CD4-positive, alpha-beta T cell treated with Interleukin-6 for 4 hours (primary cell): ENCODE measurements at places on chromosomes 16 and 17.

DNA sequence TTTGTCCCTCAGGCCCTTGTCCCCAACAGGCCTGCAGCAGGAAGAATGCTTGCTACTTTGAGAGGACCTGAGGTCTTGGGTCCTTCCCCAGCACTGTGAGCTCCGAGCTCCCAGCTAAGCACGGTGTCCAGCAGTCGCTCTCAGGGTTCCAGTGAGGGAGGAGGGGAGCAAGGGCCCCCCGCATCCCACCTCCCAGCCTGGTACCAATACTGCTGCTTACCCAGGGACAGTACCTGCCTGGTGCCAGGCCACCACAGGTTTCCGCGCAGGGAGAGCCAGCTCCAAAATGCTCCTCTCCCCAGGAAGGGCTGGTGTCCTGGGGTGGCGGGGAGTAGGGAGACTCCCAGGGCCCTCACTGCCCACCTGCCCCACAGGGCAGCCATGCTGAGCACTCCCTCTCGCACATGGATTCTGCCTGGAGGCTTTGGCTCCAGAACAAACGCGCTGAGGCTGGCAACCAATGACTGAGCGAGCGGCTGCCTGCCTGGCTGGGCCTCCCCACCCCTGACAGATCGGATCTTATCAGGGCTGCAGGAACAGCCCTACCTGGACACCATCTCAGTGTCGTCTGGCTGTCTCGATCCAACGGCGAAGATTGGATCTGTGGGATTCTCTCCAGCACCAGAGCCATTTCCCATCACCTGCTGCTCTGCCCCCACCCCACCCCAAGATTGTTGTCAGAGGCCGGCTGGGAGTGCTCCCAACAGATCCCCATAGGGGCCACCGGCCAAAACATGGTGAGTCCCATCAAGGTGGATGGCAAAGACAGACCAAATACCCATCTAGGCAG lies 2.4 kb downstream of the DOK4 start:
- DNase-seq, result no peak

DNA sequence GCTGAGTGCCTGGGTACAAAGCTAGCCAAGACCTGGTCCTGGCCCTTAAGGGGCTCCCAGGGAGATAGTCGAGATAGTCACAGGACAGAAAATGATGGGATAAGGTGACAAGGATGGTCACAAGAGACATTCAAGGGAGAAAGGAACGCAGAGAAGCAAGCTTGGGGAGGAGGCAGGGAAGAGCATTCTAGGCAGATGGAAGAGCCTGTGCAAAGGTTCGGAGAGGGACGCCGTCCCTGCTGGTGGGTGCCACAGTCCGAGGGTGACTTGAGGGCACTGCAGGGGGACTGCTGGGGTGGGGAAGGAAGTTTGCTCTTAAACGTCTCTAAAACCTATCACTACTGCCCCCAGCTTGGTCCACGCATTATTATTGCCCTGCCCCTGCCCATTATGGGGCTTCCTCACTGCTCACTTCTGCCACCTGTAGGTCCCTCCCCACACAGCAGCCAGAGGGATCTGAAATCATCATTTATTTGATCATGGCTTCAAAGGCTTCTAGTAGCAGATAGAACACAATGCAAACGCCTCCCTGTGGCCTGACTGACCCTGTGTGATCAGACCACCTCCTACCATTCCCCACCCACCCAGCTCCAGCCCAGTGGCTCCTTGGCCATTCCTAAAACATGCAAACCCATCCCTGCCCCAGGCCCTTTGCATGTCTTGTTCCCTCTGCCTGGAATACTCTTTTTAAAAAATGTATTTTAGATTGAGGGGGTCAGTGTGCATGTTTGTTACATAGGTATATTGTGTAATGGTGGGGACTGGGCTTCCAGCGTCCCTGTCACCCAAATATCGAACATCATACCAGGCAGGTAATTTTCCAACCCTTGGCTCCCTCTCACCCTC lies 60.3 kb downstream of the RMI2 start:
- DNase-seq, result peak; percentile 47

GRCh38 chr17:34246881-34247280 lies 8.2 kb upstream of the CCL2 start:
- DNase-seq, result no peak

DNA sequence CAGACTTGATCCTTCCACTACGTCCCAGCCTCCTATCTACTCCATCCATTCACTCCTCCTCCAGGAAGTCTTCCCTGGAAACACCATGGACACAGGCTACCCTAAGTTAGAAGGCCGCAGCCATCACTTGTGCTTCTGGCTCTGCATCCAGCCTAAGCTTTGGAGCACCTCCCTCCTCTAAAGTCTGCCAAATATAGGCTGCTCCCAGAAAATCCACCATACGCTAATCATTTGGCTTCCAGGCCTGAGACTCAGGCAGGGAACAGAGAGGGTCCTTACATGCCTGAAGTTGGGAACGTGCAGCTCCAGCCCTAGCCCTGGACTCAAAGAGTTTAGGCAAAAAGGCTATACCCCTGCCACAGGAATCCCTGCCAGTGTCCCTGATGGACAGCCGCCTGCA lies 6.7 kb downstream of the PCGF2 start:
- no peak for DNase-seq

DNA sequence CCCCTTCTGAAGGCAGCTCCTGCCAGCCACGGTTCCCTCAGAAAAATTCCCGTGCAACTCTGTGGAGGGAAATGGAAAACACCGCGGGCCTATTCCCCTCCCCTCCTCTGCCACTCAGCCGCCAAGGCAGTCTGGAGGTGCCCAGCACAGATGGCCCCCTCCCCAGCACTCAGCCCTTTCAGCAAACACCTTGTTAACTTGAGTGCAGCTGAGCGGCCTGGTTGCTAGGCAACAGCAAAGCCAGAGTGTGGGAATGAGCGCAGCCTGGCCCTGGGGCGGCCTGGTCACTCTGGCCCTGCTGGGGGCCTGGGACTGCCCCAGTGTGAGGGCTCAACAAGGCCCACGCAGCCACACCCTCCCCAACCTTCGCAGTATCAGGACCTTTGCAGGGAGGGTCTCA lies 32.8 kb downstream of the CACNA1G start:
- no peak for DNase-seq

DNA sequence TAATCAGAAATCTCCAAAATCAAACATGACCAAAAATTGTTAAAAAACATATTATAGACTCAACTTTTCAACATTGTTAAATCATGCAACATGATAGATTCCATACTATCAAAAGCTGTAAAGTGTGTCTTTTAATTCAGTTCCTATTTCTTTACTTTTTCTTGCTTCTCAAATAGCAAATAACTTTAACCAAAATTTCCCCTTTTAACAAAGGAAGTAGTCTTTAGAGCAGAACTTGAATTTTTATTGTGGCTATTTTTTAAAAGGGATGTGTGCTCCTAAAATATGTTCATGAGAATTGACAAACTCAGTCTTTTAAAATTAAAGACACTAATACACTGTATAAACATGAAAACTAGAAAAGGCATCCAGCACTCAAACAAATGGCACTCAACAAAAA lies 49.1 kb downstream of the SPAG9 start:
- DNase-seq, result no peak

DNA sequence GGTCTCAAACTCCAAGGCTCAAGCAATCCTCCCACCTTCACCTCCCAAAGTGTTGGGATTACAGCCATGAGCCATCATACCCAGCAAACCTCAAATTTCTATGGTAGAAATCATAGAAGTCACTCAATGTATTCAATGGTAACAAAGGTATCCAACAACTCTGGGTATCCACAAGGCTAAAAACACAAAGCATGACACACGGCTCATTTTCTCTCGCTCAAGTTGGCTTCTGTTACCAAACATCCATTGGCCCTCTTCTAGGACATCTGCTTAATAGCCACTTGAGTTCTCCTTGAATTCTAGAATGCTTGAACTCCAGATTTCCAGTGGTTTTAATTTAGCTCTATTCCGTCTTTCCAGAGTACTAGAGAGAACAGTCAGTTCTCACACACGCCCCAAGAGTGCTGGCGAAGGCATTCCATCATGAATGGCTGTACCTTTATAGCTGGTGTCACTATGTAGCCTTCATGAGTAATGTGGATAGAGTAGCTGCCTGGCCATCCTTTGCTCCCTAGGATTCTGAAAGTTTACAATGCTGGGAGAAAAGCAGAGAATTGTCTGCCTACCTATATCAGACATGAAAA lies 42.6 kb downstream of the SPAG9 start:
- no peak for DNase-seq

DNA sequence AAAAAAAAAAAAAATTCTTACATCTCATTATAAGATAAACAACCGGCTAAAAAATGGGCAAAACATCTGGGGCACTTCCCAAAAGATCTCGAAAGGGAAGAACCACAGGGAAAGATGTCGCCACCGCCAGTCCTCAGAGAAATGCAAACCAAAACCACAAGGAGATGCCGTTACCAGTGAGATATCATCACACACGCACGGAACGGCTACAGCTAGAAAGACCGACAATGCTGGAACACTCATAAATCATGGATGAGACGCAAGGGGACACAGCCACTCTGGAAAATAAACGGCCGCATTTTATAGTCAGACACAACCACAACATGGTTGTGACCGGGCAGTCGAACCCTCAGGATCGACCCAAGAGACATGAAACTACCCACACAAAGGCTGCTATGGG lies 24.5 kb downstream of the WDR45B start:
- no peak for DNase-seq

DNA sequence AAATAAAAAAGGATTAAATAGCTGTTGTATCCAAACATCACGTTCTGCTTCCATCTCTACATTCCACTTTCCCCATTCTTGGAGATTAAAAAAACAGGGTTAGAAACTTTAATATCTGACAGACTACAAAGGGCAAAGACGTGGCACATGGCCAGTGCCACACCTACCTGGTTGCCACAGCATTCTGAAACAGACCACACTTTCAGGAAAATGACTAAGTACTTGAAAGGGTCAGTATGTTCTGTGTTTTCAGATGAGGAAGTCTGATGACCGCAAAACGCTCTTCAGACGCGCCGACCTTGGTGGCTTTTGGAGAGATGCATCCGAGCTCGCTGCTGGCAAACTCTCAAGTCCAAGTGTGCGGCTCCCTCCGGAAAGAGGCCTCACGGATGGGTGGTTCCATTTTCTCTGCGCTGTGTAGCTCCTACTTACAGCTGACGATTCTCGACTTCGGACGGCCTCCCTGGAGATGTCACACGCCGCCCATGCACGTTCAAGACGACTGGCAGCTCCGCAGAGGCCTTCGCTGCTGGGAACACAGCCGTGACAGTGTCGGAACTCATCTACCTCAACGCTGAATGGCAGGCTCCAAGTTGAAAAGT lies 15.5 kb downstream of the MAP1LC3B start:
- peak; percentile 22 for DNase-seq

DNA sequence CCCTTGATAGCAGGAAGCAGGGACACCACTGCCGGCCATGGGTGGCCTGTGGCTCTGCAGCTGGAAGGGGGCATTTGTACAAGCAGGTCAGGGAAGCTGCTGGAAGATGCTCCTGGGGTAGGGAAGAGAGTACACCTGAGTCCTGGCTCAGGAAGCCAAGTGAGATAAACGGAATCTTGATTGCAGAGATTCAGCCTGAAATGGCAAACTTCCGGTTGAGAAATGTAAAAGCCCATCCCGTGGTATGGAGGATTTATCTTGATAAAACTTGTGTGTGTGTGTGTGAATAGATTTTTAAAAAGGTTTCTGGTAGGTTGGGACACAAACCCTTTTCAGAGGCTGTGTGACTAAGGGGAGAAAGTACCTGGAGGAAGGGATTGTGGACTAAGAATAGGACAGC lies 29.6 kb downstream of the C17orf100 start:
- DNase-seq, result no peak

GRCh38 chr16:30779596-30779995 lies 7.4 kb downstream of the ZNF629 start:
- DNase-seq, result no peak

DNA sequence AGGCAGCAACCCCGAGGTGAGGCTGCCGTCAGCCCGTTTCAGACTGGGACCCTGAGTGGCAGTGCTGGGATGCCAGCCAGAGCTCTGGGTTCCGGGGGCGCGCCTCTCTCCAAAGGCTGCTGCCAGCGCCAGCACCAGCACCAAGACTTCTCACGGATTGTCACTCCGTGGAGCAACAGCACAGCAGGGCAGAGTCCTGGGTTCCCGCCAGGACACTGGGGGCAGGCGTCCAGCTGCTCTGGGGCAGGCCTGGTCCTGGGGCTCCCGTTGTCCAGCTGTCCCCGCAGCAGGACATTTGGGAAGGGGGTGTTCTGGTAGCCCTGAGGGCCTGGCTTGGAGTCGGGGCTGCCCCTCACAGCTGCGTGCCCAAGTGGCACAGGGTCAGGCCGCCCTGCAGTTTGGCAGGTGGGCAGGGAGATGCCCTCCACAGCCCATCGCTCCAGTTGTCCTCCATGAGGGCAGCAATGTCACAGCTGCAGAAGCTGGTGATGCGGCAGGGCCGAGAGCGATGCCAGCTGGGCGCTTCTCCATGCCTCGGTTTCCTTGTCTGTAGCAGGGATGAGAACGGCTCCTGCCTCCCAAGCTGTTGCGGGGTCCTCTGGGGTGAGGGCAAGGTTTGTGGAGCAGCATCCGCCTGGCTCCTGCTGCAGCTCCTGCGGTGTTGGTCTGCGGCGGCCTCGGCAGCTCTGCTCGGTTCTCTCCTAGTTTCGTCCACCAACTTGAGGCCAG lies 137.3 kb upstream of the CIBAR2 start:
- DNase-seq, result no peak

GRCh38 chr17:81483862-81484194 lies 28.8 kb downstream of the ACTG1 start:
- DNase-seq, result no peak

DNA sequence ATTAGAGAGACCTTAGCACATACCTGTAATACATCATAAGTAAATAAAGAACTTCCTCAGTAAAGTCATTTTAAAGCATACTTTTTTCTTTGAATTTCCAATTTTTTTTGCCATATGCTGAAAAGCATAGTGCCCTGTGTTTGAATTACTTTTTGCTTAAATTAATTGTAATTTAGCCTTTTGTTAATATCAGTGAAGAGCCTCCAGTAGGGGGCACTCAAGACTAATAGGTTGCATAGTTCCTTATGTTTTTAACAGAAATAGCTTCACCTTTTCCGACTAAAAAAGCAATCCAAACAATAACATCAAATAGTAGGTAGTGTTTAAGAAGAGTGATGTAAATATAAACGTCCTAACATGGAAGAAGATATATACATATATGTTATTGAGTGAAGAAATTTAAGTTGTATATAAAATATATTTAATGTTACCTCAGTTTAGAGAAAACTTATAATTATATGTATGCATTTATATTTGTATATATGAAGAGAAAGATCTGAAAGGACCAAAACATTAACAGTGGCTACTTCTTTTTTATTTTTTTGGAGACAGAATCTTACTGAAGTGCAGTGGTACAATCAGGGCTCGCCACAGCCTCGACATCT lies 18.6 kb downstream of the RAD51C start:
- peak; percentile 63 for DNase-seq

GRCh38 chr17:34374457-34374856 lies 11.4 kb upstream of the CCL1 start:
- DNase-seq, result no peak

- no peak for DNase-seq
These were observed 67.2 kb downstream of the ADCY9 start for GRCh38 chr16:4049031-4049430.
